ENCODE measurements at places on chromosomes 7 and 10.
A peak's percentile ranks its signal among the peaks of the same experiment; 100 is the strongest.

GRCh38 chr10:91924212-91925021 is 847 bp downstream of the BTAF1 start:
- DNase-seq, result no peak

DNA sequence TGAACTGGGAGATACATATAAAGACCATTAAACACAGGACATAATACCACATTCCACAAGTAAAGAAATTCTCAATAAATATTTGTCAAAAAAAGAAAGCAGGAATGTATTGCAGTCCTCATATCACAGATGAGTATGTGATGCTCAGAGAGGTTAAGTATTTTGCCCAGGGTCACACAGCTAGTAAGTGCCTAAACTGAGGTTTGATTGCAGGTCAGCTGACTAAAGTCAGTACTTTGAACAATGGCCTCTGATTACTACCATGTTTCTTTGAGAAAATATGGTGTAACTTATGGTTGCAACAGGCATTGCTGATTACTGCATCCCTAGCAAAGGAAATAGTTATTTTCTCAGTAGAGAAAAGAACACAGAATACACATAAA is 267.1 kb downstream of the ELMO1 start:
- no peak for DNase-seq

- peak; percentile 30 for DNase-seq
Observed at GRCh38 chr10:102230861-102231356, 4.8 kb downstream of the ELOVL3 start.

GRCh38 chr7:151081170-151082101 is 827 bp upstream of the FASTK start:
- no peak for DNase-seq

GRCh38 chr7:8284606-8285005 is 22.6 kb upstream of the ICA1 start:
- peak; percentile 40 for DNase-seq

DNA sequence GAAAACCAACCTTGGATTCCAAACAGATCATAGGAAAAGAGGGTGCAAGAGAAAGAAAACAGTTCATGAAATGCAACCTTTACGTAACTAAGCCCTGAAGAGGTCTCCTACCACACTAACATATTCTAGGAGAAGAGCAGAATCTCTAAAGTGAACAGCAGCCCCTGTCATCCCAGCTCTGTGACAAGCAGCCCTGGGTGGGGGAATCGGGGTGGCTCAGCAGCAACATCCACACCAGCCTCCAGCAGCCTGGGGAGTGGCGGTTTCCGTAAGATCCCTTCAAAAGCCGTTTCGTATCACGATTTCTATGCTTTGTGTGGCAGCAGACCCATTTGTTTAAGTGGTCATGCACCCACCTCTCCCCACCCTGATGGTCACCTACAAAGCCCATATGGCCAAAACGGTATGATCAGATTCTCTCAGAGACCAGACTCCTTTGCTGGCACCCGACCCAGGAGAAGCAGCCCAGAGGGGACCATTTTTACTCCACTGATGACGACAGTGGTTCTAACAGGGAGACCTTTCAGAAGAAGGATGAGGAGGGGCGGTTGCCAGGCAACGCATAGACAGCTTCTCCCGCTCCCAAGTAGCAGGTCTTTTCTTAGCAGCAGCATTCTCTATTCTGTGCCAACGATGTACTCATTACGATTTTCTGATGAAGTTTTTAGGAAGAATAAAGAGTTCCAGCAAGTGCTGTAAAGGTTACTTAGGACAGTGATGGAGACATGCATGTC is 300.6 kb downstream of the DNAJB6 start:
- DNase-seq, result no peak

DNA sequence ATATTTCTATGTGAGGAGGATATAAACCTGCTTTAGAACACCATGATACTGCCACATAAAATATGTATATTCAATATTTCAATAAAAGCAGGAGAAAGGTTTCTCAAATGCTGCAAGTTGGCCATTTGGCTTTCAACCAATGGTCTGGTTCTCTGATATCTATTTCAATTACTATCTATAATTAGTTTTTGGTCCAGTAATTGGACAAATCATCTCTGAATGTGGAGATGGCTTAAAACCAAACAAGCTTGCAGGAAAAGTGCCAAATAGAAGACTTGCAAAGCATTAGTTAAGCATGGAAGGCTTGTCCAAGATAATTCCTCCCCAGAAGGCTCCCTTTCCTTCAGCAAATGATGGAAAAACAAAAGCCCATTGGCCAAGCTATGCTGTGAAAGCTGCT is 140.1 kb downstream of the CPEB3 start:
- DNase-seq, result no peak

- DNase-seq, result no peak
Observed at GRCh38 chr7:76065016-76065612, 17.2 kb downstream of the MDH2 start.

GRCh38 chr10:25226775-25227682 is 52.2 kb downstream of the GPR158 start:
- DNase-seq, result peak; percentile 55

DNA sequence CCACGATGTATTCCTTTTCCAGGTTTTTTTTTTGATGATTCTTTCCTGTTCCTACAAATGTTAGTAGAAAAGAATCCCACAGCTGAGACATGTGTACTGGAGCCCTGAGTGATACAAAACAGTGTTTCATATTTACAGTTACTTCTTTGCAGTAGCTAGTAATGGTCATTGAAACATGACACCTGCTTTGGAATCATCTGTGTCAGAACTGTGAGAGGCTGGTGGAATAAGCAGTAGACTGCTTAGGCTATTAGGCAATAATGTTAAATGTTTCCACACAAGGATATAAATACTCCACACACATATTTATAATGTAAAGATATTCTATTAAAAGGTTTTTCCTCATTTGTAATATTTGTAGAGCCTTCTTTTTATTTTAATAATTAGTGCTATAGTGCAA is 394.0 kb downstream of the THSD7A start:
- DNase-seq, result no peak

- DNase-seq, result no peak
Observed at GRCh38 chr7:1883031-1883761, 213.1 kb downstream of the ELFN1 start.

- no peak for DNase-seq
Observed at GRCh38 chr10:43979551-43979950, 330.9 kb upstream of the ZNF32 start.

Data from thyroid gland (tissue), 4 donors.